ENCODE measurements at places on chromosomes 1 and 21.

- DNase-seq = no peak
These were observed 34.6 kb upstream of the ADAMTS5 start for GRCh38 chr21:27001526-27001925.

DNA sequence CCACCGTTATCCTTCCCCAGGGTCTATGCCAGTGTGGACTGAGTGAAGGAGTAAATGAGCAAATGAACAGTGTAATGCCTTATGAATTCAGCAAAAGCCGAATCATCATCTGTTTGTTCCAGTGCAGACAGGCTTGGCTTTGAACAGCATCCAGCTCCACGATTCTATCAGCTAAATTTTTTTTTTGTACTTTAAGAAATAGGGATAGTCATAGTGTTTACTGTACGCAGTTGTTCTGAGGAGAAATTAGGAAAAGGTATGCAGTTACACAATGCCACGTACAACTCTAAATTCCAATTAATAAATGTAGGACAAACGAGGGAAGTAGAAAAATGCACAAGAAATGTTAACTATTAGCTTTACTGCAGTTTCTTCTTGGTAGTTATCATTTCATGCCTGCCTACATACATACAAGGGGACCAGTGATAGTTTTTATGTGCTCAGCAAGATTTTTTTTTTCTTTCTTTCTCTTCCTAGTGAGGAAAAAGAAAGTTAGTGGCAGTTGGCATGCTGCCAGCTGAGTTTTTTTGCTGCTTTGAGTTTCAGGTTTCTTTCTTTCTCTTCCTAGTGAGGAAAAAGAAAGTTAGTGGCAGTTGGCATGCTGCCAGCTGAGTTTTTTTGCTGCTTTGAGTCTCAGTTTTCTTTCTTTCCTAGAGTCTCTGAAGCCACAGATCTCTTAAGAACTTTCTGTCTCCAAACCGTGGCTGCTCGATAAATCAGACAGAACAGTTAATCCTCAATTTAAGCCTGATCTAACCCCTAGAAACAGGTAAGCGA lies at the start of gene IFI44L:
IFI44L (plus strand) TSS at position 646 of the 777 bp plus-strand sequence. CDS start 7,468 bp downstream, outside the sequence.
- no peak for DNase-seq

- no peak for DNase-seq
These were observed 714 bp downstream of the DFFA start for GRCh38 chr1:10471411-10472219.

DNA sequence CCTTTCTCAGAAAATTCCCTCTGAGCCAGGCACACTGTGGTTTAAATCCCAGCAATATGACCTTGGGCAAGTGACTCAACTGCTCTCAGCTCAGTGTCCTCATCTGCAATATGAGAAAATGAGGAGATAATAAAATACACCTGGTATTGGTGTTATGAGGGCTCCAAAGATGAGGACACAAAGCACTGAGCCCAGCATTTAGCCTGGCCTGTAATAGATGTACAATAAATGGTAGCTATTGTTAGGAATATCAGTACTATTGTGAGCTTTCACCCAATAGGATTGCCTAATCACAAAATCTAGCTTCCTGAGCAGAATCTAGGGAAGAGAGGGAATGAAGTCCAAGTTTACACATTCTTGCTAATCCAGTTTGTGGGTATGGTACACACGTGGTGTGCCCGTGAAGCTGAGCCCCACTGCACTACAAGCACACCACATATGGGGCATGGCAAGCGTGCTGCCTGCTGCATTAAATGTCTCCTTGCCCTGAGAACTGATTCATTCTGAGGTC lies 24.3 kb upstream of the SLC30A1 start:
- no peak for DNase-seq

DNA sequence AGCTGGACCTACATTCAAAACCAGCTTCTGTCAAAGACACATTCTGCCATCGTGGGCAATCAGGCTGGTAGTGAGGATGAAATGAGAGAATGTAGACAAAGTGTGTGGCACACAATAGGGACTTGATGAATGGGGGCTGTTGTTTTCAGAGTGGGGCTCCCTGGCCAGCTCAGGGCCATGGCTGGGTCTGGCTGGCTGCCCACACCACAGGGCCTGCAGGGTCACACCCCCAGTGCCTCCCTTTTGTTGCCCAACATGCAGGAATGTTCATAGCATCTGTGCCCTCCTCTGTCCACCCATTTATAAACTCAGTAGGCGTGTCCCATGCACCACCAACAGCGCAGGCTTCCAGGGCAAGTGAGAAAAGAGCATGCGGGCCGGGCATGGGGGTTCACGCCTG lies 20.8 kb upstream of the ECE1 start:
- DNase-seq = no peak

DNA sequence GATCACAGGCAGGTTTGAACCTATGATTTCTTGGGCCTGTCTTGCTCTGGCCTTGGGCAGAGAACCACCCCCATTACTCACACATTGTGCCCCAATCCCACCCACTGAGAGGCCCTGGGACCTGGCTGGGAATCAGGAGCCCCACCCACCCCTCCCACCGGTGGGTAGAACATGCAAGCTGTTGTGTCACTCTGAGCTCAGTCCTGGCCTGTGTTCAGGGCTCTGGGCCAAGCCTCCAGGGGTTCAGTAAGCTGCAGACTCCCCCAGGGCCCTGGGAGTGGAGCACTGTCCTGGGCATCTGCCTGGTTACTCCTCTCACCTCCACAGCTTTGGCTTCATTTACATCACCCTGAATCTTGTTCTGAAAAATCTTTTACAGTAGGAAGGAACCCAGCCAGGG lies 270.5 kb downstream of the RRAGC start:
- DNase-seq = no peak

- DNase-seq = no peak
These were observed 263.0 kb downstream of the TNR start for GRCh38 chr1:175480343-175480822.

DNA sequence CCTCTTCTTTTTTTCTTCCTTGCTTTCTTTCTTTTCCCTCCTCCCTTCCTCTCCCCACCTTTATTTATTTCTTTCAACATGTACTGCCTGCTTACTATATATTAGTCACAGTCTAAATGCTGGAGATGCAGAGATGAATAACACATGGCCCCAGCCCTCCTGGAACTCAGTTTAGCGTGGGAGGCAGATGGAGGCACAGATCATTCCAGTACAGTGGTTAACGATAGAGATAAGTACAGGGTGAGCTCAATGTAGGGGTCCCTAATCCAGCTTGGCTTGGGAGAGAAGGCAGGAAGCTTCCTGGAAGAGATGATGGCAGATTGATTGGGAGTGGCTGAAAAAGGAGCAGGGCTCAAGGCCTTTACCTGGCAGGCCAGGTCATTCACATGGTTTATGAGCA lies 55.6 kb upstream of the PPP2R5A start:
- DNase-seq = no peak

- peak; percentile 49 for DNase-seq
These were observed 835 bp downstream of the PGM1 start for GRCh38 chr1:63593886-63594605.

GRCh38 chr1:16147156-16147926 lies 8.5 kb downstream of the EPHA2 start:
- DNase-seq = no peak

DNA sequence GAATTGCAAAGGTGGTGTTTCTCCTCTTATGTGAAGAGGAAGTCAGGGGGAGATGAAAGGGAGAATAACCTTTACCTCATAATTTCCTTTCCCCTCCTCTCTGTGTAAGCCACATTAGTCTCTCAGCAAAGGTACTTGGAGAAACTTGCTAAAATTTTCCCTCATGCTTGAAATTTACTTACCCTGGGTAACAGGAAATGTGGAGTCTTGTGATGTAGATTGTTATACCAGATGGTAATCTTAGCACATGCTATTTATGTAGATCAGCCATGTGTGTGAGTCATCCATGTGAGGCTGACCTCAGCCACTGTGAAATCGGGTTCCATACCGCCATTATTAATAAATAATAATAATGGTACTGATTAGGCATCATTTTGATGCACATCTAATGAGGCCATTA lies 128.4 kb downstream of the TGFB2 start:
- no peak for DNase-seq

DNA sequence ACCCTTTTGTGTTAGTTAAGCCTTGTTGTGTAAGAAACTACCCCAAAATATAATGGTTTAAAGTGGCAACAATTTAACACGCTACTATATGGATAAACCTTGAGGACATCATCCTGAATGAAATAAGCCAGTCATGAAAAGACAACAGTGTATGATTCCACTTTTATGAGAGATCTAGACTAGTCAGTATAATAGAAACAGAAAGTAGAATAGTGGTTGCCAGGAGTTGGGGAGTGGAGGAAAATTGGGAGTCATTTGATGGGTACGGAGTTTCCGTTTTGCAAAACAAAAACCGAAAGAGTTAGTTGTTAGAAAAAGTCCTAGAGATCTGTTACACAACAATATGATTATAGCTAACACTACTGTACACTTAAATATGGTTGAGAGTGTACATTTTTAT lies 16.0 kb upstream of the CHIA start:
- DNase-seq = no peak

DNA sequence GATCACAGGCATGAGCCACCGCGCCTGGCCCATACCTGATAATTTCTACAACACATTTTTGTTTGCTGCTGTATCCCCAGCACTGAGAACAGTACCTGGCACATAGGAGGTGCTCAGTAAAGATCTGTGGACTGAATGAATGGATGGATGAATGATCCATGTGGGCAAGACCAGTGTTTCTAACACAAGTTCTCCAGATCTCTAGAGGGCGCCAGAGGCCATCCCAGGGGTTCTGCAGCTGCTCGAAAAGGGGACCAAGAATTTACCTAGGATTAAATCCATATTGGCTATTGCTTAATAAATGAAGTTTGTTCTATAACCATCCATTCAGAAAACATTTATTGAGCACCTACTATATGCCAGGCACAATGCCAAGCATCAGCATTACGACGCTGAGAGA lies 167.7 kb downstream of the ACTL8 start:
- DNase-seq = peak; percentile 5

DNA sequence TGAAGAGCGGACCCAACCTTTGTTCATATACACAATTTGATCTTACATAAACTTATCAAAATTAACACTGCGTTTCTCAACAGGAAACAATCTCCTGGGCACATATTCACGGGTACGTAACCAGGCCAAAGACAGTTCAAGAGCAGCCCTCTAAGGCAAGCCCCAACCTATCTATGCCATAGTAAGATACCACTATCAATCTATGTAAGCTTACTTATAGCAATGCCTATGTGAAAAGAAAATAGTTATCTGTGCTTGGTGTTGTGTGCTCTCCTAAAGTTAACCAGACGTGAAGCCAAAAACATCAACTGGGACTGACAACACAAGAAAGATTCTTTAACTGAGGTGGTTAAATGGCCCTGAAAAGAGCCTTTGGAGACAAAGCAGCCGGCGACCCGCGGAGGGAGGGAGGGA lies 49.4 kb upstream of the BOLA1 start:
- no peak for DNase-seq

DNA sequence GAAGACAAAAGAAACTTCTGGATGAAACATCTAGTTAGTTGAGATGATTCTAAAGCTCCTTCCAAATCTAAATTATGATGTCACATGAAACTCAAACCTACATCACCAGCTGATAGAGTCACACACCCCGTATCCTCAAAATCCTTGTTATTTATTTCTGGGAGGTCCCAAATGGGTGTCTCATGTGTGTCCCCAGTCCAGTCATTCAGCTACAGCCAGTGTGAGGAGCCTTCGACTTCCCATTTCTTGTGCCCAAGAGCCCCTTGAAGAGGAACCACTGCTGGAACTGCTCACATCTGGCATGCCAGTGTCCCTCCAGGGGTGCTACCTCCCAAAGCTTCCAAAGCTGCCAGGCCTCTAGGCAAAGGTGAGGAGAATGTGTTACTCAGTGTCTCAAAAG lies 32.5 kb upstream of the KCNA3 start:
- DNase-seq = no peak

GRCh38 chr1:35229587-35230360 lies 36.8 kb upstream of the SFPQ start:
- no peak for DNase-seq

DNA sequence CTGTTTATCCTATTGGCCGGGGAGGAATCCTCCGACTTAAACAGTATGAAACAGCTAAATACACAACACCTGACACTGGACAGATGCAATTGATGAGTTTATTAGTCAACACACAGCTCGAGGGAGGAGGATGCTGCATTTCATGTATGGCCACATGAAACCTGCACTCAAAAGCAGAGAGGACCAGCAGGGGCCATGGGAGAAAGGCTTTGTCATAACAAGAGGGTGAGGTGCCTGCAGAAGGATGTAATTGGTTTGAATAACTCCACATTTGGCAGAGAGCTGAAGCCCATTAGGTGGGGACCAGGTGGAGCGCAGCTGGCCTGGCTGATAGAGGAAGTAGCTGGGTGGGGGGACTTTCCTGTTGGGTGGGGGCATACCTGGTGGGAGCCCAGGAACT lies 599.1 kb downstream of the PTPRU start:
- no peak for DNase-seq

DNA sequence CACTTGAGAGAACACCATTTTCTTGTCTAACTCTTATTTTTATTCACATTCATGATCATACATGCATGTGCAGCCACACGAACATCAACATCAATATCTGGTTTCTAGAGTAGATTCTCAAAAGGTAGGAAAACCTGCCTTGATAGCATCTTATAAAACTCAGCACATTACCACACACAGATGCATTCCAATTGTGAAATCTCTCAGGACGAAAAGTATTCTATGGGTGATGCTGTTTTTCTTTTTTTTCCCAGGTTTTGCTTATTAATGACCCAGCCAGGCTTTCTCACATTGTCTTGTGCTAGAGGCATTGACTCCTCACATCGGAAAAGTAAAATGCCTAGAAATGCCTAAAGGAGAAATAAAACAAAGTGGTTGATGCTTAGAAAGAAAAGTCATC lies 562.8 kb downstream of the KIF26B start:
- no peak for DNase-seq

GRCh38 chr1:152806576-152806975 lies at the start of gene LCE1C:
LCE1C (minus strand) TSS chr1:152806651; CDS start chr1:152805478, 1,173 bp downstream.
- DNase-seq = no peak

DNA sequence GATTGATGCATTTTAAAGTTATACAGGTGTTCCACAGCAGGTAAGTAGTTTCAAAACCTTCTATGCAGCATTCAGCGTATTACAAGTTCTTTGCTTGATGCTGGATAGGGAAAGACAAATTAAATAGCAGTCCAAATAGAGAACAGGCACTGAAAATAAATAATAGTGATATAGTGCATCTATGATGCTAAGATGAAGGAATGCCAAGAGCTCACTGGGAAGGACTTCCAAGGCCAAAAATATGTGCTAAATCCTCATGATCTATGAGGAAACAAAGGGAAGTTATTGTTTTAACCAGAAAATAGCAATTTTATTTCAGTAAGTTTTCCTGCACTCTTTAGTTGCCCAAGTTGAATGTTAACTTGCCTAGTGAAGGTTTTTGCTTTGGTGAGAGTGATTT lies 127.8 kb upstream of the GREM2 start:
- DNase-seq = no peak

DNA sequence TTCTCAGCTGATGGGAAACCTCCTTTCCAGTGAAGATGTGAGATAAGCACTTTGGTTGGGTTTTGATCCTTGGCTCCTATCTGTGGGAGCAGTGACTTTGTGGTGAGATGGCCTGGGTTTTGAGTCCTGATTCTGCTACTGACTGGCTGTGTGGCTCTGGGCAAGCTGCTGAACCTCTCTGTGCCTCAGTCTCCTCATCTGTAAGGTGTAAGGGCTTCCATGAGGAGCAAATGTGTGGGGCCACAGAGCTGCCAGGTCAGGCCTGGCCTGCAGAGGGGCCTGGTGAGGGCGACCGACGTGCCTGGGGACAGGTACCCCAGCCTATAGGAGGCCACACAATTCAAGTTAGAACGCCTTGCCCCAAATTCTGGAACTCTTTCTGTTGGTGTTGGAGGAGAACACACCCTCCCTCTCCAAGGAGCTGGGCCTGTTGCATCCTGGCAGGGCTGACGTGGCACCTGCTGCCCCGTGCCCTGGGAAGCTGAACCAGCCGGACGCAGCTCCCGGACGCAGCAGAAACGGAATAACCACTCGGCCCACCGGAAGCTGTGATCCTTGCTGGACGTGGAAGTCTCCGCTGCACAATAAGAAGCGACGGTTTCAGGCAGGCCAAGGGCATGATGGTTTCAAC lies 62.7 kb downstream of the AGPAT3 start:
- no peak for DNase-seq

Measured in stimulated activated CD8-positive, alpha-beta memory T cell treated with anti-CD3 and anti-CD28 coated beads, Interleukin-7, amount 100 ng/mL, for 48 hours (primary cell).